ENCODE measurements at places on chromosomes 3 and 15.

GRCh38 chr3:168977716-168978374, 685.7 kb downstream of the MECOM start:
- DNase-seq = no peak

DNA sequence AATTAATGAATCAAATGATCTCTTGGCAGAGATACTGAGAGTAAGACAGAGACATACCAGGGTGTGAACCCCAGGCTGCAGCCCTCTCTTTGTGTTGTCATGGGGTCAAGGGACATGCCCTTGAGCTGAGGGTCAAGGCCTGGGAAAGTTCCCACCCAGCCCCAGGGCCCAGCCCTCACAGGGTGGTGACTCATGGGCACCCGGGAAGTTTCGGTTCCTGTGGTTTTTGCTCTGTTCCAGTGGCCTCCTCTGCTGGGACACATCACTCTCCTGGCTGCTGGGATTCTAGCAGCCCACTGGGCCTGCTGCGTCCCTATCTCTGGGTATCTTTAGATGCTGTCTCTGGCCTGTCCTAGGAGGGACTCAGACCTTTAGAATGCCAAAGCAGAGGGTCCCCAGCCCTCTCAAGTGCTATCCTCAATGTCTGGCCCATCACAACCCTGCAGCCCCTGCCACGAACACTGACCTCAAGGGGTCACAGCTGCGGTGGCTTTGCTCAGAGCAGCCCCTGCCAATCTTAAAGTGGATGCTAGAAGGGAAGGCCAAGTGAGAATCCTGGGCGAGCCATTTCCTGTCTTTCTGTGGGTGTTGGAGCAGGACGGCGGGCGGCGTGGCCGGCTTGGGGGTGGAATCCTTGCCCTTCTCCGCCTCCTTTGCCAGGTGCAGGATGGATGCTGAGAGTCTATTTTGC, 148.4 kb upstream of the TLE3 start:
- DNase-seq = no peak

GRCh38 chr15:80060356-80061006, 1.0 kb downstream of the ZFAND6 start:
- no peak for DNase-seq

DNA sequence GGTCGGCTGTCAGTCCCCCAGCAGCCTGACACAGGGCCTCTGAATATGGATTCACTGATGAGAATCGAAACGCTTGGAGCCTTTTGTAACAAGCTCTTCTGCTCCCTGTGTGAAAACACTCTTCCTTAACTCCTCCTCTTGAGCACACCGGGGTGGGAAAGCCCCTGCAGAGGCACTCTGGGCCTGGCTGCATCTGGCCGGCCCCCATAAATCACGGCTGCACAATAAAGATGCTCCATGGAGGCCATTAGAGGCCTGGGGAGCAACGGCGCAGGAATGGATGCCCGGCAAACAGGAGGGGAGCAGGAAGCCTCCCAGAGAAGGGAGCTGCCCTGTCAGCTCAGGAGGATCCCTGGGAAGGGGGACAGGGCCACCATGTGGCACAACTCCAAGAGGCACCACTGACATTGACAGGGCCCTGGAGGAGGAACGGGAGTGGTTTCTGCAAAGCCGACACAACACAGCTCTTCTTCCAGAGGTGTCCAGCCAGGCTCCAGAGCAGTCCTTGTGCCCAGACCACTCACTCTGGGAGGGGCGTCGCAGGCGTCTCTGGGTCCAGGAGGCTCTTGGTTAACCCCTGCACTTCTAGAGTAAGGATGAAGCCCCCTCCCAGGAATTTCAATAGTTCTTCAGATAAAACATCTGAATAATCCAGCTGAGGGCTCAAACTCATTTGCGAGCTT, 509.3 kb upstream of the PPP2R3A start:
- DNase-seq = no peak

- no peak for DNase-seq
These were observed 98.3 kb upstream of the VGLL3 start for GRCh38 chr3:87088993-87089841.

GRCh38 chr3:108183971-108184370, 38.3 kb downstream of the IFT57 start:
- no peak for DNase-seq

GRCh38 chr3:69628951-69629350, 110.3 kb upstream of the MITF start:
- DNase-seq = no peak

- no peak for DNase-seq
These were observed 66.5 kb downstream of the UBE3A start for GRCh38 chr15:25372298-25372697.

DNA sequence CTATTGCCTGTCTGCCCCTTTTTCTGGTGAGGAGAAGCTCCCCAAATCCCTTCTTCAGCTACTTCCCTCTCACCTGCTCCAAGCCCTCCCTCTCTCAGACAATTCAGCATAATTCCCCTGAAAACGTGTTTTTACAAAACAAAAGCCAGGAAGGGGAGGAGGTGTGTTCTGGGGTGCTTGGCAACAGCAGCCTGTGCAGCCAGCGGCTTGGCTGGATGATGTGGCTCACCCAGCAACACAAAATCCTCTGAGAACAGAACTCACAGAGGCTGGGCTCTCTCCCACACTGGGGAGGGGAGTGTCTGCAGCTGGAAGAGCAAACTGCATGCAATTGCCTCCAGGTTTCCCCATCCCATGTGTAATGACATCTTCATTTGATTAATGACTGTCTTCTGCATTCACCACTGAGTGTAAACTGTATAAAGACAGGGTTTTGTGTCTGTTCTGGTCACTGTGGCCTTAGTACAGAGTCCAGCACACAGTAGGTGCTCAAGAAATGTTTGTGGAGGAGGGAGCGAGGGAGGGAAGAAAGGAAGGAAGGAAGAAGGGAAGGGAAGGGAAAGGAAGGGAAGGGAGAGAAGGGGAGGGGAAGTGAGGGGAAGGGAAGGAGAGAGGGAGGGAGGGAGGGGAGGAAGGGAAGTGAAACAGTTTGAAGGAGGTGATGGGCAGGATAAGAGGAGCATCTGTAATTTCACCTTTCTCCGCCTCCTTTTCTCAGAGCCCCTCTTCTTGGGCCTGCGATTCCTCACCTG, 70.1 kb upstream of the GLCE start:
- no peak for DNase-seq

DNA sequence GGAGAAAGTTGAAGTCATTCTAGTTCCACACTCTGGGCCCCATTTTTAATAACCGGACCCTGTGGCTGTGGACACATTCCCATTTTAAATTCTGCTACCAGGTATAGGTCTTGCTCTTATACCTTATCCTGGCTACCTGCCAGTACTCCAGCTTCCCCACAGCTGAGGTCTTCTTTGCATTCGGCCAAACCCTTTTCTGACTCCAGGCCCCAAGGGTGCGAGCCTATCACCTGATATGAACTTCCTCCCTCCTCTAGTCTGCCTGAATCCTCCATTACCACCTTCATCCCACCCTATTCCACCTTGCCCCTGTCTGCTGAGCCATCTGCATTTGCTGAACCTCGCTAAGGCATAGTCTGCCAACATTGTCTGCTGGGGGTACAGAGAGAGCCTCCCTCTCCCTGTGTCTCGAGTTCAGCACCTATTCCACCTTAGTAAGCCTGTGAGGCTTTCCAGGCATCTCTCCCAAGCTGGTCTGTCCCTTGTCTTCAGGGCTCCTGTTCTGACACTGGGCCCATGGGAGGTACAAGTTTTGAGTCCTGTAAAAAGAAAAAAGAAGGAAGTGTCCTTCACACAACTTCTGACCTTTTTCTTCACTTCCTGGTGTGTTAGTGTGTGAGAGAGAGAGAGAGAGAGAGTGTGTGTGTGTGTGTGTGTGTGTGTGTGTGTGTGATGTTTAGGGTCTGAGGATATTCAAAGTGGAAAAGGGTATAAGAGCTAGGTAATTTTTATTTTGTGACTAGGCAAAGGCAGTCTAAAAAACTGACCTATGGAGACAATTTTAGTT, 27.0 kb downstream of the PDE8A start:
- DNase-seq = no peak

- DNase-seq = no peak
These were observed 218.2 kb downstream of the ATP8B4 start for GRCh38 chr15:49900903-49901235.

DNA sequence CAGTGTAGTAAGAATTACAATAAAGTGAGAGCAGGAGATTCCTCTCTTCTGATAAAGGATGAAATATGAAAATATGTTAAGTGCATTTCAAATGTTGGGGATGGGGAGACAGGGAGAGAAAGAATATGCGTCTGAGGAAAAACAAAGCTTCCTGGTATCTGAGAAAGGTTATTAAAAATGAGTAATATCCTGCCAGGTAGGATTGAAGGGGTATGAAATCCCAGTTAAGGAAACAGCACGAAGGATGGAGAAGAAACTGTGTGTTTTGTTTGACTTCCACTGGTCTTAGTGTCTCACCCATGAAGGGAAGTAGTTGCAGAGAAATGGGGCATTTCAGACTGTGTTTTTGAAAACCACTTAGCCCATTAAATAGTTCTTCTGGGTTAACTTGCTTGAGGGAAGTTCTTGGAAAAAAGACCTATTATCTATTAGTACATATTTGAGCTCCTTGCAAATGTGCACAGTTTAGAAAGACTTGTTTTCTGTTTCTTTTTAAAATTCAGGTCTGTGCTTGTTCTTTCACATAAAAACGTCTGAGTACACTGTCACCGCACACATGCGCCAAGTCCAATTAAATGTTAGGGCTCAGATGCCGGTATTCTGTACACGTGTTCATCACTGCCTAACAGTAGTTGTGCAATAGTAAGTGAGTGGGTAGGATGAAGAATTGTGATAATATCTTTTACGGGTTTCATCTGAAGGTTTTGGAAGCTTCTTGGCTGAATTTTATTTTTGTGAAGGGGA, 196.1 kb upstream of the P2RY1 start:
- DNase-seq = no peak

DNA sequence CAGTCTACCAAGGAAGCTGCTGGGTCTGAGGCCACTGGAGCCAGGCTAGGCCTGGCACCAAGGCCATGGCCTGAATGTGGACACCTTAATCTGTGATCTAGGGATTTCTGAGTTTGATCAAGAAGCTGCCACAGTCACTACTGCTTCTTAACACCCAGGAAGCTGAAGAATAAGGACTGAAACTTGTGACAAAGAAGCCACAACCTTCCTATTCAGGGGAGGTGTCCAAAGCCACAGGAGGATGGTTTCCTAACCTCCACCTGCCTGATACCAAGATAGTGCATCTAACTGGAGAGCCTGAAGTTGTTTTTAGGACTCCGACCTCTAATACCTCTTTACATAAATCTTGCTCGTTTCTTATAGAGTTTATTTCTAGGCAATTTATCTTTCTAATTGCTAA, 5.5 kb upstream of the ANO10 start:
- DNase-seq = no peak

DNA sequence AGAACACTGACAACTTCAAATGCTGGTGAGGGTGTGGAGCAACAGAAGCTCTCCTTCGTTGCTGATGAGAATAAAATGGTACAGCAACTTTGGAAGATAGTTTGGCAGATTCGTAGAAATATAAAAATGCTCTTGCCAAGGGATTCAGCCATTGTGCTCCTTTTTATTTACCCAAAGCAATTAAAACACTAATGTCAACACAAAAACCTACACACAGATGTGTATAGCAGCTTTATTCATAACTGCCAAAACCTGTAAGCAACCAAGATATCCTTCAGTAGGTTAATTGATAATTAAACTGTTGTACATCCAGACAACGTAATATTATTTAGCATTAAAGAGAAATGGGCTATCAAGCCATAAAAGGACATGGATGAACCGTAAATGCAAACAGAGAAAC, 37.8 kb upstream of the LSAMP start:
- no peak for DNase-seq

- DNase-seq = no peak
These were observed 4.8 kb downstream of the ADPGK start for GRCh38 chr15:72778796-72779195.

GRCh38 chr3:52350416-52350815, 34.3 kb downstream of the DNAH1 start:
- no peak for DNase-seq

DNA sequence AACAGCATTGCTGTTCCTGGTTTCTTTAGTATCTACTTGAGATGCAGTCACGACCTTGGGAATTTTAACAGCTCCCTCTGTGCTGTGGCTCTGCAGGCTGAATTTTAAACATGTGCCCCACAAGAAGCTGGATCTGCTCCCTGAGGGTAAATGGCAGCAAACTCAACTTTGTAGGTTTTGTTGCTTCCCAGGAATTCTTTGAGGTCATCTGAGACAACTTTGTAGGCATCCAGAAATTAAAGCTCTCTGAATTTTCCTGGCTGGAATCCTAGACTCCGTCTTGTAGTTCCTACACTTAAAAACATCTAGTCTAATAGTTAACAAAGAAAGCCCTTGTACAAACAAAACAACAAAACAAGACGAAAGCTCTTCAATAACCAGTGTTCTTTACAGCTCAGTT, 366.3 kb downstream of the FEZF2 start:
- no peak for DNase-seq

- DNase-seq = no peak
These were observed 36.5 kb upstream of the HACD2 start for GRCh38 chr3:123621186-123621849.

GRCh38 chr3:150913133-150913922, 8.1 kb upstream of the MINDY4B start:
- no peak for DNase-seq

DNA sequence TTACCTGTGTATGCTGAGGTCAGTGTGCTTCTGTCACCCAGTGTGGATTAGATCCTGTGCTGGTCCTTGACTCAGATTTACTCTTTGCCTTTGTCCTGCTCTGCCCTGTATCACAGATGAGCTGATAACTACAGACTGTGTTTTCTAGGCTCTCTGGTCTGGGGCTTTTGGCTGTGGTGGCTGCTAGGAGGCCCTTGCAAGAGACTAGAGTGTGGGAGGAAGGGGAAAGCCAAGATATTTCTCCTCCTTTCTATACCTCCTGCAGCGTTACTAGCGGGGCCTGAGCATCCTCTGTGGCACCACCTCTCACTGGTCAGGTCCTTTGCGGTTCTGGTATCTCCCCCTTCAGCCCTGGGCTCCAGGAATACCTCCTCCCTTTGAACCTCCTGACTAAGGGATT, 282.3 kb upstream of the TBC1D5 start:
- no peak for DNase-seq

GRCh38 chr3:37787153-37787867, 74.4 kb upstream of the CTDSPL start:
- no peak for DNase-seq

DNA sequence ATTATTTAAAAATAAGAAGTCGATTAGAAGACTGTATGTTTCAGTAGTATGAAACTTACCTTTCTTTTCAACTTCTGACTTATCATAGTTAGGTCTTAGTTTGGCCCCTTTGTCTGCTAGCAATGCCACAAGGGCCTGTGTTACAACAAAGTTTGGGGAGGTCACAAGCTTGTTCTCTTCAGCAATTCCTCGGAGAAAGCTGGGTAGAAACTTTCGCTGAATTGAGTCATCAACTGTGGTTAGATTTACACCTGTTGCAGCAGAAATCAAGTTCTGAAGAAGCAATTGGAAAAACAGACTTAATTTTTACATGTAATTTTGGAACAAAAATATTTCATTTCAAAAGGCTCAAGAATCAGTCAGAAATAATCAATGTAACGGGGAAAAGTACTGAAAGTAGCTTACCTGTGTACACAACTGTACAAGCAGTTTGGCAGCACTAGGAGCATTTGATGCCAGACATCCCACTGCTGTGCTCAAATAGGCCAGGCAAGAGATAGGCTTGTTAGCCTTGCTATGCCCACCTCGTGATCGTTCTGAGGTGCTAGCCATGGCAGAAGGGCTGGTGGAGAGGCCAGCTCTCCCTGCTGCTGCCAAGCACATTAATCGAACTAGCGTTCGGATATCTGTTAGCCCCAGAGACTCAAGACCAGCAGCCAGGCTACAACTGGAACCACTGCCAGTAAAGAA, 58.6 kb downstream of the FBXL22 start:
- no peak for DNase-seq

GRCh38 chr3:120908030-120908794, at the start of gene STXBP5L:
TSS of gene STXBP5L (plus strand) at chr3:120908205. CDS start at chr3:120909579, 1,374 bp downstream.
- no peak for DNase-seq

All from T-helper 9 cell (primary cell).